Bronchial epithelial cell (primary cell): ENCODE measurements at places on chromosomes 12 and 14. TPM values are rescaled to one million over a fixed set of nuclear protein-coding genes. Genes with fewer than 3 reads are reported as not detected.
A peak's percentile ranks its signal among the peaks of the same experiment; 100 is the strongest.

Gene RBP5
- not detected in 2 replicates for total RNA-seq

Gene VSIG10
- 20.0 and 23.0 TPM in 2 replicates for total RNA-seq

Gene CABP1
- total RNA-seq = not detected in 2 replicates

Gene PPTC7
- 8.7 and 10.8 TPM in 2 replicates for total RNA-seq

Gene TRIM9
- total RNA-seq = under 0.01 and 0.26 TPM in 2 replicates

Gene TAS2R31
- 1.3 and 2.0 TPM in 2 replicates for total RNA-seq

Gene HOXC13
- not detected in 2 replicates for total RNA-seq

Gene ATL1
- total RNA-seq = 0.79 and 1.9 TPM in 2 replicates

- peak; percentile 75 for DNase-seq
These were observed 89.8 kb downstream of the CHST11 start for GRCh38 chr12:104546575-104546974.

DNA sequence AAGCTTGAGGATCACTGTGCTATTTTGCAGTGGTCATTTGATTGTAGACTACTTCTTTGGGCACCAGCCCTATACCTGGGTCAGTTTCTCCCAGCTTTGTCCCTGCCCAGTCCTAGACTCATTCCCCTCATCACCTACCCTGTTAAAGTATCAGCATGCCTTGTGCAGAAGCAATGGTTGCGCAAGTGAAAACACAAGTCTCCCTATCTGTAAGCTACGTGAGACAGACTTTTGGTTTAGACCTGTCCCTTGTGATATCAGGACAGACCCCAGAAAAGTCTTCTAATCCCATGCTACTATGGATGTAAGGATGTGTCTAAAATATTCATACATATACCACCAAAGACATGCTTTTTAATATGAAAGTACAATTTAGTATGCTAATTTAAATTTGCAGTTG, 88.8 kb upstream of the ATP2B1 start:
- DNase-seq = no peak

- no peak for DNase-seq
These were observed 2.8 kb downstream of the PRIM1 start for GRCh38 chr12:56749359-56749758.

DNA sequence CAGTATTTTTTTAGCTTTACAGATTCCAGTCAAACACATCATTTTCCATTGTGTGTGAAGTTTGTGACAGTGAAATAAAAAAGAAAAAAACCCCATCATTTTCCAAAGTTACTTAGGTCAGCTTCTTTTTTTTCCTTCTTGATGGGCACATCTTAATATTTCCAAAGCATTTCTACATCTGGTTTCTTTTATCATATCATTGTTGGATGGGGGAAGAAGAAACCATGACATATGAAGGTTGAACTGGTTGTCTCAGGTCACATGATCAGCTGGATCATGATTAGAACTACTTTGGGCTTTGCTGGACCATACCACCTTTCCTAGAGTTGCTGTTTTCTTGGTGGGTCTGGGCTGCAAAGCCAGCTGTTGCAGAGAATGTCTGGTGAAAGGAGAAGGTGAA, 59.8 kb downstream of the FOS start:
- no peak for DNase-seq

GRCh38 chr12:120136093-120136770, 19.7 kb upstream of the RAB35 start:
- DNase-seq = no peak

DNA sequence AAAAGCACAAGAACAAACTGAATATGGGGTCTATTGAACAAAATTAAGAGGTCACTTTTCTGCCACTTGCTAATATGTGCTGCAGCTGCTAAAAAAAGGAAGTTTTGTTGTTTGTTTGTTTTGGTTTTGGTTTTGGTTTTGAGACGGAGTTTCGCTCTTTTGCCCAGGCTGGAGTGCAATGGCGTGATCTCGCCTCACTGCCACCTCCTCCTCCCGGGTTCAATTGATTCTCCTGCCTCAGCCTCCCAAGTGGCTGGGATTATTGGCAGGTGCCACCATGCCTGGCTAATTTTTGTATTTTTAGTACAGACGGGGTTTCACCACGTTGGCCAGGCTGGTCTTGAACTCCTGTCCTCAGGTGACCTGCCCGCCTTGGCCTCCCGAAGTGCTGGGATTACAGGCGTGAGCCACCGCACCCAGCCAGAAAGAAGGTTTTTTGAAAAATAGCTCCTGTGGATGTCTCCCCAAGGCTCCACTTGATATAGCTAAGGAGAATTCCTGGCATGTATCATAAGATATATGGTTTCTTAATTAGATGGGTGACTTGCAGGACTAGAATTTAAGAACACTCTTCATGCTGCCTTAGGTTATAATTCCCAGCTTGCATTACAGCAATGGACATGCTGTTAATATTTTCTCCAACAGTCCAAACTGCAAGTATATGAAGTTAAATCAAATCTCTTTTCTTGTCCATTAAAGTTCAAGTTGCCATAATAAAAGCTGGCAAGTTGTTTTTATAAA, 237.6 kb upstream of the AMIGO2 start:
- DNase-seq = no peak

DNA sequence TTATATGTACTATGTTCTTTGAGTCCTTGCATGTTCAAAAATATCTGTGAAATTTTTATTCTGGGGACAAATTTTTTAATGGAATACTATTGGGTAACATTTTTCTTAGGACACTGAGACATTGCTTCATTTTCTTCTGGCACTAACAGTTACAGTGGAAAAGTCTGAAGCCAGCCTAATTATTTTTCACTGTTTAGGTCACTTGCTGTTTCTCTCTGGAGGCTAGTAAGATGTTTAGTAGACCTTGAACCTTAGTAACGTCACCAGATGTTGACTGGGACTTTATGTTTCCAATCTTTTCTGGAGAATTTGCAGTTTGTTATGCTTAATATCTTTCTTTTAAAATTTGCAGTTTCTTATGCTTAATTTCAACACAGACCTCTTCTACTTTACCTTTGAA, 12.3 kb upstream of the EPYC start:
- no peak for DNase-seq

GRCh38 chr12:26029736-26030022, 71.2 kb downstream of the RASSF8 start:
- DNase-seq = no peak

DNA sequence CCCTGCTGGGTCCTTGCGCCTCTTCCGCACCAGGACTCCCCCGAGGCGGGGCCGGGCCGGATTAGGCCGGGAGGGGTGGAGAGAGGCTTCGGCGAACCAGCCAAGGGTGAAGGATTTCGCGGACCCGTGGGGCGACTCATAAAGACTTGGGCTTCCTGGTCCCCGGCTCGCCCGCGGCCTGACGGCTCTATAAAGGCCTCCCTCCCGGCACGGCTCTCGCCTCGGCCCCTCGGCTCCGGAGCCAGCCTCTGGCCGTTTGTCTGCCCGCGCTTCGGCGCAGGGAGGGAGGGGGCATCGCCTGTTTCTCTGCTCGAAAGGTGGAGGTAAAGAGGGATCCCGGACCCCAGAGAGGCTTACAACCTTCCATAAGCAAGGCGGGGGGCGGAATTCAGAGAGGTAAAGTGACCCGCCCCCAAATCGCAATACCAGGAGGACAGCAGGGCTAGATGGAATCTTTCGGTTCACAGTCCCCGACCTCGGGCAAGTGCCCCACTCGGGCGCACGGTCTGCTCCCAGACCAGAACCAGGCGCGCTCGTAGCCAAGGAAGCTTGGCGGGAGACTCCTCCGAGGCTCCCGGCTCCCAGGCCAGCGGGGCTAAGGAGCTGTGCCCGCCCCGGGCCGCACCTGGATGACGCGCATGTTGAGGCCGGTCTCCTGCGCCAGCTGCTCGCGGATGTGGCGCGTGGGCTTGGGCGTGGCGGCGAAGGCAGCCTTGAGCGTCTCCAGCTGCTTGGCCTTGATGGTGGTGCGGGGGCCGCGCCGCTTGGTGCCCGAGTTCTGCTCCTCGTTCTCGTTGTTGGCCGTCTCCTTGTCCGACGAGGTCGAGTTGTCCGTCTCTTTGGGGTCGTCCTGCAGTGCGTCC, 3.9 kb downstream of the LHX5 start:
- peak; percentile 49 for DNase-seq

GRCh38 chr12:122297494-122297893, 31.2 kb upstream of the VPS33A start:
- DNase-seq = no peak

GRCh38 chr12:19553175-19553574, 113.9 kb downstream of the AEBP2 start:
- DNase-seq = no peak

- DNase-seq = no peak
These were observed 3.0 kb upstream of the HOXC13 start for GRCh38 chr12:53935383-53936341.

GRCh38 chr12:56759263-56759908, 3.7 kb upstream of the HSD17B6 start:
- DNase-seq = peak; percentile 40

GRCh38 chr14:83777516-83777915, 1752.4 kb upstream of the FLRT2 start:
- no peak for DNase-seq
